NT2/D1 (cell line): ENCODE measurements at places on chromosomes 5 and 9.

GRCh38 chr9:1871626-1872419 lies 143.3 kb upstream of the SMARCA2 start:
- DNase-seq, result no peak

DNA sequence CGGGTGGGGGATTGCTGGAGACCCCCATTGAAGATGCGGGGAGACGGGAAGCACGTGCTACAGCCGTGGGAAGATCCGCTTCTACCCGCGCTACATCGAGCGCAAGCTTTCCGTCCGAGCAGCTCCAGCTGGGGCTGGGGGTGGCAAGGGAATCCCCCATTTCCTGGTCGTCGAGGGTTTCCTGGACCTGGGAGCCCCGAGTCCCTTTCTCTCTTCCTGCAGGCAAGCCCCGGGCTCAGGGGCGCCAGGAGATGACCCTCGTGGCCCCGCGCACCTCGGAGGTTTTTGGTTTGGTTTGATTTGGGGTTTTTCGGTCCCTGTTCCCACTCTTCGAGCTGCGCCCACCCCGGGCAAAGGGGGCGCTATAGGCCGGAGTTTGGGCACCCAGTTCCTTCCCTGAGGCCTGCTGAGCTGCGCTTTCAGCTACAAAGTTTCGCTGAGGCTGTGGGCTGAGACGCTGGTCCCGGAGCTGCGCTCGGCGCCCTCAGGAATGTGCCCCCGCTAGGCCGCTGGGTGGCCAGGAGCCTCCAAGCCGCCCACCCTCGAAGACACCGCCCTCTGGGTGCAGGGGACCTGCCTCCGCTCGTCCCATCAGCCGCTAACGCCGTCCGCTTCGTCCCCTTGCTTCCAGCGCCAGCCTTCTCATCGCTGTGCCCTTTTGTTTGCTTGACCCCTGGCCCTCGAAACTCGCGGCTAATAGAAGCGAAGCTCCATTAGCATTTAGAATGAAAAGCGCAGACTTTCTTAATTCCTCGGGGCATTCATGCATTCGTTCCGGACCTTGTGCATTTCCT lies 2.9 kb downstream of the NR4A3 start:
- peak; percentile 62 for DNase-seq

DNA sequence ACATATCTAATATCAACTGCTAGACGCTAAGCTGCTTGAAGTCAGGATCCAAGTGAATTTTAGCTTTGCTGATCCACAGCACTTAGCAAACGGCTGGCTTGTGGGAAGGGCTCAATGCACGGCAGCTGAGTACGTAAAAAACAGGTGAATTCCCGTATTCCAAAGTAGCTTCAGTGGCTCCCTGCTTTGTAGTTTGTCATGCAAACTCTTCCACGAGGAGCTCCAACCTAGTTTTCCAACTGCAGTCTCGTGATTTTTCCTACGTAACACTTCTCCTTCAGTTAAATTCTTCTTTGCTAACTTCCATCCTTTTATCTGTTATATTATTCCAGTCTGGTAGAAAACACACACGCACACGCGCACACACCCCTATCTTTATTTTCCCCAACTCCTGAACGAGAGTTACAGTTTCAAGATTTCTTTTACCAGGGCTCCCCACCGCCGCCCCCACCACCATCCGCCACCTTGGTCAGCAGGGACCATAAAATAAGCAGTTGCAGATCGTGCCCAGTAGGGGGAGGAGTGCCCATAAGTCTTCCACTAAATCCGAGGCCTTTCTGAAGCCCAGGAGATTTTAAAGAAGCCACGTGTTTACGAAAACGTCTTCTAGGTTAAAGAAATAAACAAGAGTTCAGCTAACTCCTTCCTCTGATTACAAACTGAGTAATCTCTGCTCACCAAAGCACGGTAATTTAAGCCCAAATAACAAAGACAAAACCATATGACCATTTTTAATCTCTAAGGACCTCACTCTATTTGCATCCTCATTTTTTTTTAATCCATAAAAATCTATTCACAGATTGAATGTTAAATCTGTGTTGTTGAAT lies 34.8 kb upstream of the TRIO start:
- DNase-seq, result peak; percentile 38

- DNase-seq, result no peak
Observed at GRCh38 chr9:91577633-91578061, 154.0 kb upstream of the NFIL3 start.

DNA sequence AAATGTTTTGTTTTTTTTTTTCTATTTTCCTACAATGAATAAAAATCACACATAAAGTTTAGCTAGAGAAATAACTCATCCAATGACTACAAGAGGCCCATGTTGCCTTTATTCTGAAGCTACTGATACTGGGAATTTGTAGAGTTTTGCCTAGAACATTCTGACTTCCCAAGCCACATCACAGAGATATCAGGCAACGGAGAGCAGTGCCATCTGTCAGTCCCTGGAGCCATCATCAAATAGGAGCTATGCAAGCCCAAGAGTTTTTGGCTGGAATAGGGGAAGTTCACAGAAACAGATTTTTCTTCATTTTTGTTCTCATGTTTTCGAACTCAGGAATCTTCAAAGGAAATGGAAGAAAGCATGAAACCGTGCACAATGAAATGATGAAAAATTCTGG lies 896.6 kb downstream of the TLE1 start:
- no peak for DNase-seq

DNA sequence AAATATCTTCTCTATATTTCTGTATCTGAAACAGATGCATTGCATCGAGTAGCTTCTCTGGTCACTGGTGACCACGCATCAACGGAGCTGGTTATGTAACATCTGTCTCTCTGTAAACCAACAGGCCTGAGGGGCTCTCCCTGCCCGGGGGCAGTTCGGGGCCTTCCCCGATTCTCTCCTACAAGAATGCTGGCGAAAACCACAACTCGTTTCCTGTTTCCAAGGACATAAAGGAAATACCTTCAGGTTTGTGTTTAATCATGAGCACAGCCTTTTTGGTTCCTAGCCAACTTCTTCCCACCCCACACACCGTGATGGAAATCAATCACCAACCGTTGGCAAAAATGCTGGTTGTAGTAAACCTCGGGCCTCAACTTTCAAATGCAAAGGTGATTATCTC lies 25.1 kb downstream of the GDNF start:
- DNase-seq, result no peak

DNA sequence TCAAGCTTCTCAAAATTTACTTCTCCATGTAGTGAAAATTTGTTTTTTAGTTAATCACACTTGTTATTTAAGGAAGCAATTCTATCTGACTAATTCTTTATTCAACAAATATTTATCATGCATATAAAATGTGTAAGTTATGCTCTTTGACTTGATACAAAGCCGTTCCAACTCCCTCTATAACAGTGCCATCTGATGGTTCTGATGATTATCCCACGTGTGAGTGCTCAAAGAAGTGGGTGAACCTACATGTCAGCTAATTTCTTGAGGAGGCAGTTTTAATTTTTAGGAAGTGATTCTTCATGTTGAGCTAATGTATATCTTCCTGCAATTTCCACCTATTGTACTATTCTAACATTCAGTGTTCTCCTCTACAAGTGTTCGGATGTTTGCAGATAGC lies 88.8 kb upstream of the BRINP1 start:
- DNase-seq, result no peak

DNA sequence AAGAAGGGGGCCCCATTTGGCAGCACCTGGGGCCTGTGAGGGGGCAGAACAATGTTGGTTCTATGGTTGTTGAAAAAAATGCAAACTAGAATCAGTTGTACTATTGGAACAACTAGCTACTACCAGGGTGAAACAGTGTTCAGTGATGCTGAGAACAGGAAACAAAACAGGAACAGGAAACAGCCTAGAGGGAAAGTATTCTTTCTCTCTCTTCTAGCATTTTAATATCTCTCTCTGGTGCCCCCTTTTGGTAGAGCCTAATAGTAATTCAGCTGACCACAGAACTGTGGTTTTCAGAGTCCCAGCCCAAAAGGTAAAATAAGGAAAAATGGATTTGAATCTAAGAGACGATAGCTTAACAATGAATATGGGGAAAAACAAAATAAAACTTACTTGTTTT lies 138.0 kb upstream of the KCNN2 start:
- peak; percentile 9 for DNase-seq

- DNase-seq, result no peak
Observed at GRCh38 chr9:134165357-134166315, 1.3 kb upstream of the RNU6ATAC start.

GRCh38 chr9:125617087-125617486 lies 89.9 kb downstream of the MAPKAP1 start:
- no peak for DNase-seq

DNA sequence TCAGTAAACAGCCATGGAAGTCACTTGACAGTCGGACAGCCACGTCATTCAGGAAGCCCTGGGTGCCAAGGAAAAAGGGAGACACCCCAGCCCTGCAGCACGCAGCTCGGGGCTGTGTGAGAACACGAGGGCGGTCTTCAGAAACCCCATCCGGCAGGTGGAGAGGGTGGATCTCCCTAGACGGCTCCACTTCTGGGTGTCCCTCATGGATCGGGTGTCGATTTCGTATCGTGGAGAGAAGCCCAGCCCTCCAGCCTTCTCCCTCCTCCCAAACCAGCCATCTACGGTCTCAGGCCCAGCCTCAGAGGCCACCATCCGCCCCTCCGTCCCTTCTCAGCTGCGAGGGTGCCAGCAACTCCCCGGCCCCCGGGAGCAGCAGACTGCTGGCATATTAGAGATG lies 65.5 kb upstream of the BARHL1 start:
- no peak for DNase-seq

- DNase-seq, result no peak
Observed at GRCh38 chr5:35096216-35096615, 48.5 kb upstream of the AGXT2 start.

DNA sequence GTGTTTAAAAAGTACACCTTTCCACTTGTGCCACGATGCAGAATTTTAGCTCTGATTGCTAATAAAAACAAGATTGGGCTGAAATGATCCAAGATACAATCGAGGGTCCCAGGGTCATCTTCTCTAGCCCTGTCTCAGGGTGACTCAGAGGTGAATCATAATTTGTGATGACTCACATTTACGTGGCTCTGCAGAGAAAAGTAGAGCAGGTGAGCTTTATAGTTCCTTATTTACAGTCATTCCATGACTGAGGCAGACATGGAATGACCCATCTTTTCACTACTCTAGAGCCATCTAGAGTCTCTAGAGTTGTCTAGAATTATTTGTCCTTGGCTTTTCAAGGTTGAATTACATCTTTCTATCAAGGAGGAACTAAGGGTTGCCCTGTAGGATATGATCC lies 155.2 kb downstream of the GAS1 start:
- DNase-seq, result no peak

DNA sequence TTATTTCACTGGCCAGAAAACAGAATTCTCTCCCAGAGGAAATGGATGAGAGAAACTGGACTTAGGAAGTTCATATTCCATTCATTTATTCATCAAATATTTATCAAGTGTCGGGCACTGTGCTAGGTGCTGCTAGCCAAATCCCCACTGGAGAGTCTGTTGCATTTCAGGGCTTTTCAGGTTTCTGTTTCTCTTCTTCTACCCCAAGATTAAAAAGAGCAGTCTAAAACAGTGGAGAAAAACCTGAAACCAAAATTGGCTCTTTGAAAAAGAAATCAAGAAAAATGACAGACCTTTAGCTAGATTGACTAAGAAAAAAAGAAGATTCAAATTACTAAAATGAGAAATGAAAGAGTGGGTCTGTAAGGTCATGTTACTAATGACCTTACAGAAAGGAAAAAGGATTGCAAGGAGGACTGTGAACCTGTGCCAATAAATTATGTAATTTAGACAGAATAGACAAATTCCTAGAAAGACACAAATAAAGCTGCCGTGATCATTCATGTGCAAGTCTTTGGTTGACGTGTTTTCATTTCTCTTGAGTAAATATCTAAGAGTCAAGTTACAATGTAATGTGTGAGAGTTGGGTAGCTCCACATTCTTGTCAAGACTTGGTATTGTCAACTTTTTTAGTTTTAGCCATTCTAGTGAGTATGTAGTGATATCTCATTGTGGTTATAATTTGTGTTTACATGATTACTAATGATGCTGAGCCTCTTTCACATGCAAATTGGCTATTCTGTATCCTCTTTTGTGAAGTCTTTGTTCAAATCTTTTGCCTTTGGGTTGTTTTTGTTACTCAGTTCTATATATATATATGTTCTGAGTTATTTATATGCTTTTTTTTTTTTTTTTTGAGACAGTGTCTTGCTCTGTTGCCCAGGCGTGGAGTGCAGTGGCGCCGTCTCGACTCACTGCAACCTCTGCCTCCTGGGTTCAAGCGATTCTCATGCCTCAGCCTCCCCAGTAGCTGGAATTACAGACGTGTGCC lies 23.7 kb downstream of the SNX30 start:
- no peak for DNase-seq

GRCh38 chr5:76642390-76643040 lies 19.3 kb upstream of the F2RL2 start:
- DNase-seq, result no peak

DNA sequence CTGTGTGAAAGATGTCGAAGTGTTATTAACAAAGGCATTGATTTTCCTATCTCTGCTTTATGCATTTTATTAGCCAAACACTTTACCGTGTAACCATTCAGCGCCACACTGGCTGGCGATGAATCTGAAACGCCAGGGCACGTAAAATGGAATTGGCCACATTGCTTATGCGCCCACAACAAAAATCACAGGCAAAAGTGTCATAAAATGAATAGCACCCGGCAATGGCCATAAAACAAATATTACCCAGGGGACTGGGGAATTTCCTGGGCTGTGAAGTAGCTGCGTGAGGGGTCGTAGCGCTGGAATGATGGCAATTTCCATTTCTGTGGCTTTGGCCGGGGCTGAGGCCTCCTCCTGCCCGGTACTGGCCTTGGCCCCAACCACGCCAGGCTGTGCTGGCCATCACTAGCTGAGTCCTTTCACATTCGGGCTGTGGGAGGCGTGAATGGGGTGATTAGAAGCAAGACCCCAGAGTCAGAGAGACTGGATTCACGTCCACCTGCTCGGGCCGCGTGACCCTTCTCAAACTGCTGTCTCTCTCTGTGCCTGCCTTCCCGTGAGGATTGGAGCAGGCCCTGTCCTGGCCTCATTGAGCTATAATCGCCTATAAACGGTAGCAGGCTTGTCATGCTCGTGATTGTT lies 254.5 kb downstream of the PBX3 start:
- no peak for DNase-seq

GRCh38 chr9:113426701-113427100 lies 16.2 kb downstream of the C9orf43 start:
- no peak for DNase-seq

GRCh38 chr5:117218789-117219188 lies 644.2 kb upstream of the SEMA6A start:
- no peak for DNase-seq
